WTC11 (cell line): ENCODE measurements at places on chromosomes 1 and 21. TPM values are rescaled to one million over a fixed set of nuclear protein-coding genes. Genes with fewer than 3 reads are reported as not detected.
A peak's percentile ranks its signal among the peaks of the same experiment; 100 is the strongest.

Gene MNDA
- total RNA-seq = 0.09 TPM in 1 of 3 replicates, not detected in the others

DNA sequence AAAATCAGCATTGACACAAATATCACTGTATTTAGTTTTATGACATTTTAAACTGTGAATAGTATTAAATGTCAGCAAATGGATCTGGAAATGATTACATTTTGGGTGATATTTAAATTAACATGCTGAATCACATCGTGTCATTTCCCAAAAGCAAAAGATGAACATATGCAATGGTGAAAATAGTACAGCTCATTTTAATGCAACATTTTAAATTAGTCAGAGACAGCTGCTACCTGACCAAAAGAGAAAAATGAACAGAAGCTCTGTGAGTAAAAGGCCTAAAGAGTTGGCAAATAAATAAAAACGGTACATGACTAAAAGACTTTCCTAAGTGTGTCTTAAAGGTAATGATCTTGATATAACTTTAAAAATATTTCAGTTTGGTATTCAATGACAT is 86.0 kb upstream of the GNG4 start:
- no peak for DNase-seq

DNA sequence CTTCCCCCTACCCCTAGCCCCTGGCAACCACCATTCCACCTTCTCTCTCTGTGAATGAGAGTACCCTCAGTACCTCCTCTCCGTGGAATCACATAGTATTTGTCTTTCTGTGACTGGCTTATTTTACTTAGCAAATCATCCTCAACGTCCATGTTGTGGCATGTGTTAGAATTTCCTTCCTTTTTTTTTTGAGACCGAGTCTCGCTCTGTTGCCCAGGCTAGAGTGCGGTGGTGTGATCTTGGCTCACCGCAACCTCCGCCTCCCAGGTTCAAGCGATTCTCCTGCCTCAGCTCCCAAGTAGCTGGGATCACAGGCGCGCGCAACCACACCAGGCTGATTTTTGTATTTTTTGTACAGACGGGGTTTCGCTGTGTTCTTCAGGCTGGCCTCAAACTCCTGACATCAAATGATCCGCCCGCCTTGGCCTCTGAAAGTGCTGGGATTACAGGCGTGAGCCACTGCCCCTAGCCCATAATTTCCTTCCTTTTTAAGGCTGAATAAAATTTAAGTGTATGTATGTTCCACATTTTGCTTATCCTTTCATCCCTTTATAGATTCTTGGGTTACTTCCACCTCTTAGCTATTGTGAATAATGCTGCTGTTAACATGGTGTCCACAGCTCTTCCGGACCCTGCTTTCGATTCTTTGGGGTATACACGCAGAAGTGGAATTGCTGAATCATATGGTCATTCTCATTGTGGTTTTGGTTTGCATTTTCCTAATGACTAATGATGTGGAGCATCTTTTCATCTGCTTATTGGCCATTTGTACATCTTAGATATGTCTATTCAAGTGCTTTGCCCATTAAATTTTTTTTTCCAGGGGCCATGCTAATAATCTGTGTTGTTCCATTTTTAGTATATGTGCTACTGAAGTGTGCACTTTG is 32.3 kb downstream of the ERRFI1 start:
- no peak for DNase-seq

DNA sequence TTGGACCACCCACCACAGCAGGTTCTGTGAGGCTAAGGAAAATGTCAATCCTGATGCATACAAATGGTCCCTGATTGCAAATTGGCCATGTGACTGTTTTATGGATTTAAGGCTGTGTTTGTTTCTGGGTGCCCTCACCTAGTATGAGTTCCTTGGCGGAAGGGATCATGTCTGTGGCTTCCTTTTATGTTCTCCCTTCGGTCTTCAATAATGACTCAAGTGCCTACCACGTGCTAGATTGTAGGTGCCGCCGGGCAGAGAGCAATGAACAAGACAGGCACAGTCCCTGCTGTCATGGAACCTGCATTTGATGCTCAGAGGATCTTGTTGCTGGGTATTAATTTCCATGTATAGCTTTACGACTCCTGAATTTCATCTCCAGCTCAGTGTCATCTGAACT is 9.8 kb upstream of the VWA5B1 start:
- no peak for DNase-seq

Gene LCE1B
- not detected in 3 replicates for total RNA-seq

DNA sequence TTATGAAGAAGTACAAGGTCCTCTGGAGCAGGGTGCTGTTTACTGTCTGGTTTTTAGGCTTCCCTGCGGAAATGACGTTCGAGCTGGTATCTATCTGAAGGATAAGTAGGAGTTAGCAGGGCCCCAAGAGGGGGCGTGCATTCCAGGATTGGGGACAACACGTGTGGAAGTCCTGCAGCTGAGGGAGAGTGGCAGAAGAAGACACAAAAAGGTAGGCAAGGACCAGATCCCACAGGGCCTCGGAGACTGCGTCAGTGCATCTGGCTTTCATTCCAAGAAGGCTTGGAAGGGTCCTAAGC is 5.9 kb downstream of the RIMS3 start:
- no peak for DNase-seq

DNA sequence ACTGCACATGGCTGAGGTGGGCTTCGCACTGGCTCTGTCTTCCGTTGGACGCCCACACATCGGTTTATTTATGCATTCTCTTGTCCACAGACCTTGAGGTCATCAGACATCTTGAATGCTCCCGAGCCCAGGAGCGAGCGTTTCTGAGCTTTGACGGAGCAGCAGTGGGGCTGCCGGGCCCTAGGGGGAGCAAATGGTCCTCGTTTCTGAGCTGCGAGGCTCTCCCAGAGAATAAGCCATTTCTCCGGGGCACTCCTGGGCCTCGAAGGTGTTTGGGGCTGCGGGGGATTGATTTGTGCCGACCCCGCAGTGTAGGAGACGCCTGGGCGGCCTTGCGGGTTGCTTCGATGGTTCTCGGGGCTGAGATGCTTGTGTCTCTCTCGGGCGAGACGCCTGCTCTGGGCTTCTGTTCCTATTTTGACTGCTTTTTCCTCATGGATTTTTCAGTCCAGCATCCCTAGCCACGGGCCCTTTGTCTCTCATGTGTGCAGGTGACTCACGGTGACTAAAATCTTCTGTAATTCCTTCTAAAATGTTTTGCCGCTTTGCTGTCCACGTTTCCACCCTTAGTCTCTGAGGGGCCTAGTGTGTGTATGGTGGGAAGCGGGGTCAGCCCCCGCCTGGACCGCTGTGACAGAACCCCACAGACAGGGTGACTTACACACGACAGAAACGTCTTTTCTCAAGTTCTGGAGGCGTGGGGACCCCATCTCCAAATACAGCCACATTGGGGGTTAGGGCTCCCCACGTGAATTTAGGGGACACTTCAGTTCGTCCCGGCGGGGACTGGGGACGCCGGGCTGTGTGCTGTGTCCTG is 62.1 kb downstream of the FAAP20 start:
- DNase-seq = peak; percentile 70

GRCh38 chr1:184745110-184745509 is 9.5 kb downstream of the EDEM3 start:
- DNase-seq = no peak

GRCh38 chr1:239357867-239358266 is 28.5 kb upstream of the CHRM3 start:
- no peak for DNase-seq

GRCh38 chr1:6300342-6301048 is 39.6 kb upstream of the GPR153 start:
- no peak for DNase-seq

Gene RPE65
- not detected in 3 replicates for total RNA-seq

GRCh38 chr1:247441606-247442005 is 16.3 kb downstream of the OR2B11 start:
- DNase-seq = no peak

DNA sequence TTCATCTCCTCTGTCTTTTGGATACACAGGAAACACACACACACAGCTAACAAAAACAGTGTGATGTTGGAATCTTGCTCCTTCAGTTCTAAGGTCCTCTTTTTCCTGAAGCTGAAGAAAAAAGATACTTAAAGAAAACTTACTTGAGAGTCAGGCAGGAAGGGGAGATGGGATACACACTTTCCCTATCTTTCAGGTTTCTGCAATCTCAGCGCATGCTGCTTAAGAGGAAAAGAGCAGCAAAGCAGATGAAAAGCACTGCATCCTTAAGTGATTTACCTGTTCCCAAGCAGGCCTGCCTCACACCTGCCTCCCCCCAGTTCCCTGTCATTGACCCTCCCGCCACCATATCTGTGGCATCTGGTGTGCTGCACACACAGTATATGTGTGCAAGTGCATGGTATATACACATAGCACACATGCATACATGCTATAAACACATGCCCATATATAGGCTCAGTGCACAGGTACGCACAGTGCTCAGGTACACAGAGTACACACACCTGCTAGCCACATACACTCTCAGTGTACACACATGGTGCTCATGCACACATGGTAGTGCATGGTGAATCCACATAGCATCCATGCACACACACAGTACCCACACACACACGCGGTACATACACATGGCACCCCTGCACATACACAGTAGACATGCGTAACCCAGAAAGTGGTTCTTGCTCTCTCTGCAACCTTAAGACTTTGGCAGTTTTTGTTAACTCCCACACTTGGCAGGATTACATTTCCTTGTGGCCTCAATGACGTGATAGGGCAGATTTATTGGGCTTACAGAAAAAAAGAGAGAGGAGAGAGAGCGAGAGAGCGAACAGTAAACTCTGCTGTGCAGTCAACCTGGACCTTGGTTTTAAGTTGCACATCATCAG is 166.9 kb downstream of the TOMM20 start:
- no peak for DNase-seq
